ENCODE measurements at places on chromosomes 6 and 20.
A peak's percentile ranks its signal among the peaks of the same experiment; 100 is the strongest.

DNA sequence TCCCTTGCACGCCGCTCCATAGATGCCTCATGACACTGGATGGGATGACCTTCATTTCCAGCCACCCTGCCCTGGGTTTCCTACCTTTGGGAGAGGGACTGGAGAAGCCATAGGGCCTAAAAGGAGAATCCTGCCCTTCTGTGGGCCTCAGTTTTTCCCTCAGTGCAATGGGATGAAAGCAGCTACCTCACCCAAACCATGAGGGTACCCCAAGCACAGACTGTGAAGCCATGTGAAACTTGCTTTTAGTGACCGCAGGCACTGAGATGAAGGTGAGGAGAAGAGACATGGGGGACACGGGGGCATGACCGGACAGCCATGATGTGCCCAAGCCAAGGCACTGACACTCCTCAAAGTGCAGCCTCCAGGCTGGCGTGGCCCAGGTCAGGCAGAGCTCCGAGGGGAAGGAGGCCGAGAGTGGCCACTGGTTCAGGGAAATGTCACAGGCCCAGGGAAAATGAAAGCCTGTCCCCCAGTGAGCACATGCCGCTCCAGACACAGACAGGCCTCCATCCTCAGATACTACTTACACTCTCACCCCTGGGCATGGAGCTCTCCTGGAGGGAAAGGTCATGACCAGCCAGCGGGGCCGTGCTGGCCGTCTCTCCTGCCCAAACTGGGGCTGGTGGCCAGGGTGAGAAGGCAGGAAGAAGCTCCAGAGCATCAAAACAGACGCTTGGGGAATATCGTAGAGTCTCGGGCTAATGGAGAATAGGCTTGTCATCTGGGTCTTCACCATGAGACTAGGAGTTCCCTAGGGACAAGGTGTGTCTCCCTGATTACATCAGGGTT, 116.2 kb downstream of the GRM4 start:
- DNase-seq: no peak

DNA sequence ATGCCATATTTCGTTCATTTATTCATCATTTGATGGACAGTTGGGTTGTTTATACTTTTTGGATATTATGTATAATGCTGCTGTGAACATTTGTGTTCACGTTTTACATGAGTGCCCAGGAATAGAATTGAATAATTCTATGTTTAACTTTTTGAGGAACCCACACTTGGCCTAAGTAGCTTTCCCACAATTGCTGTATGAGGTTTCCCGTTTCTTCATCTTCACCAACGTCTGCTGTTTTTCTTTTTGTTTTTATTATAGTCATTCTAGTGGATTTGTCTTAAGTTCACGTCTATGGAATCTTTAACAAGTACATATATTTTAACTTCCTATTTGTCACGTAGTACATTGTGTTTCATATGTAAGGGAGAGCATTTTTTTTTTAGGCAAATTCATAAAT, 110.3 kb downstream of the JARID2 start:
- DNase-seq: no peak

DNA sequence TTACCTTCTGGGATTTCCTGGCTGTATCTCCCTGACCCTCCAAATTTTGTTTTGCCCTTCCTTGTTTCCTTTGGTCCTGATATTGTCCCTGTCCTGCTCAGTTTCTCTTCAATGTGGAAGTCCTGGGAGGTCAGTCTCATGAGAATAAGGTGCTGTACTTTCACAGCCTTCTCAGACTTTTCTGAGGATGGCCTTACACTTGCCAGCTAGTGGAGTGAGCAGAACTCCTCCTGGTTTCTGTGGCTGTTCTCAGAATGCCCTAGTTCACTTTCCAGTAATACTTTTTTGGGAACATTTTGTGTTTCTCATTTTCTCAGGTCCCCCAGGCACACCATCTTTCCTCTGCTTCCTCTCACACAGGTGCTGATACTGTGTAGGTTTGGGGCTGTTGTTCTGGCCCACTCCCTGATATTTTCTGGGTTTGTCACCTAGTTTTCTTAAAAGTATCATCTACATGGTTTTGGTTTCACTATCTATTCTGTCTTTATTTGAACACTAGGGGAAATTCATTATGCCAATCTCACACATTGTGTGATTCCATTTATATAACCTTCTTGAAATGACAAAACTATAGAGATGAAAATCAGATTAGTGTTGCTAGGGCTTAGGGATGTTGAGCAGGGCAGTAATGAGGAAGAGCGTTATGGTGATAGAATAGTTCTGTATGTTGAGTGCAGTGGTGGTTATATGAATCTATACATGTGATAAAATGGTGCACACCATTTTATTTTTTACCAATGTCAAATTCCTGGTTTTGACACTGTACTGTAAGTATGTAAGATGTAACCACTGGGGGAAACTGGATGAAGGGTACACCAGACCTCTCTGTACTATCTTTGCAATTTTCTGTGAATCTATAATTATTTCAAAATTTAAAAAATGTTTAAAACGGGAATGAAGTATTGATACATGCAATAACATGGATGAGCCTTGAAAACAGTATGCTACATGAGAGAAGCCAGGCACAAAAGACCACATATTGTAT, 27.2 kb upstream of the BRPF3 start:
- DNase-seq: no peak

- DNase-seq: no peak
Observed at GRCh38 chr6:118812970-118813369, 81.0 kb upstream of the ASF1A start.

- no peak for DNase-seq
Observed at GRCh38 chr20:17666481-17666880, 15.6 kb downstream of the RRBP1 start.

GRCh38 chr6:44535446-44535845, 147.9 kb downstream of the CDC5L start:
- no peak for DNase-seq

- DNase-seq: no peak
Observed at GRCh38 chr20:50116368-50116999, 3.5 kb upstream of the UBE2V1 start.

GRCh38 chr20:63020681-63021080, 13.9 kb upstream of the BHLHE23 start:
- no peak for DNase-seq

DNA sequence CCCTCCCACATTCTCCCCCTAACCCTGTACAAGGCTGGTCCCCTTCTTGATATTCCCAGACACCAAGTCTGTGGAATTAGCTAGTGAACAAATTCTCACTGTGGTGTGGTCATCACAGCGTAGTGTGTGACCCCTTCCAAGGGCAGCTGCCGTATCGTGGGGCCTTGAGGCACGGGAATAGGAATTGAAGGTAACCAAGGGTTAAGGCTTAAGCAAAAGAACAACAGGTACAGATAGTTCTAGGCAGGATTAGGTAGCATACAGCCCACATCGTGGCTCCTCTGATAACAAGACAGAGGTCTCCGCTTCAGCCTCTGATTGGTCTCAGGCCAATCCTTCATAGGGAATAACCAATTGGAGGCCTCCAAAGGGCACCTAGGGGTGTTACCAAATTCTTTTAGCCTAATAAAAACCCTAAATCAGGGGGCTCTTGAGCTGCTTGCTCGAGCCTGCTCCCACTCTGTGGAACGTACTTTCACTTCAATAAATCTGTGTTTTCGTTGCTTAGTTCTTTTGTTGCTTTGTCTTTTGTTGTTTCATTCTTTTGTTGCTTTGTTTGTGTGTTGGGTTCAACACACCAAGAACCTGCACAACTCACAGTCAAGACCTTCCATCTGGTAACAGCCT, 64.7 kb downstream of the GPR6 start:
- no peak for DNase-seq

DNA sequence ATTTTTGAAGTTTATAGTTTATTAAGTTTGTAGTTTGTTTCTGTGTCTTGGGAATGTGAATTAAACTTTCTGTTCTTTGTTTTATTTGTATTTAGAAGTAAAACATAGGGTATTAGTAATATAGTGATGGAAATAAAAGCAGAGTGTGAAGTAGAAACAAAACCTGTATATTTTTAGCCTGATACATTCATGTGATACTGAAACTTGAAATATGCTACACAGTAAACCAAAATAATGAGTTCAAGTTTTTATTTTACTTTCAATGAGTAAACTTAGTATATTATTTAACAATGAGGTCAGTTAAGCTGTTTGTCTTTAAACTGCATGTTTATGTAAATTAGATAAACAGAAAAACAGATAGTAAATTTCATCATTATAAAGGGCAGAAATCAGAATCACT, 1592.6 kb downstream of the GRIK2 start:
- no peak for DNase-seq

DNA sequence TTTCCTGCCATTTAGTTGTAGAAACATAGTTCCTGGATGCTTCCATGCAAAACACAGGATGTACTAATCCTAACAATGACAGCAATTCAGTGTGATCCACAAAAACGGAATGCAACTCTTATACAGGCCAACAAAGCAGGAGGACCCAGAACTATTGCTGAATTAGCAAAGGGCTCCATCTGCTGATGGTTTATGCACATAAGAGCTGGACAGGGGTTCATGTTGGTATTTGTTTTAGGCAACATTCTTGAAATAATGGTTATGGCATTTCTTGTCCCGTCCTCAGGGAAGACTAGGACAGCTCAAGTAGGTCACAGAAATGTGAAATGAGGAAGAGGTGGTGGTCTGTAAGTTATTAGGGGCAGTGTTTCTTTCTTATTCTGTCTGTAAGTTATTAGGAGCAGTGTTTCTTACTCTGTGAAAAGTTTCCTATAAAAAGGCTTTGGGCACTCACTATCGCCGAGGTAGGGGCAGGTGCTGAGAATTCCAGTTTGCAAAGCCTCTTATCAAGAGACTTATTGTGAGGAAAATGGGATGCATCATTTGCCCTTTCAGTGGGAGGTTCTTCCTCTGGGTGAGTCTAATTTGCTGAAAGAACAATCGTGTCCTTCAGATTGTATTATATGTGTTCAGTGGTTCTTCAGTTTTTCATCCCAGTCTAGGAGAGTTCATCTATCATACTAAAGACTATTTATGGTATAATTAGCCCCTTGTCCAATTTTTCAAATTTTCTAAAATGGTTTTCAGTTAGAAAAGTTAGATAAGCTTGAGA, 171.1 kb downstream of the MCHR2 start:
- DNase-seq: no peak

DNA sequence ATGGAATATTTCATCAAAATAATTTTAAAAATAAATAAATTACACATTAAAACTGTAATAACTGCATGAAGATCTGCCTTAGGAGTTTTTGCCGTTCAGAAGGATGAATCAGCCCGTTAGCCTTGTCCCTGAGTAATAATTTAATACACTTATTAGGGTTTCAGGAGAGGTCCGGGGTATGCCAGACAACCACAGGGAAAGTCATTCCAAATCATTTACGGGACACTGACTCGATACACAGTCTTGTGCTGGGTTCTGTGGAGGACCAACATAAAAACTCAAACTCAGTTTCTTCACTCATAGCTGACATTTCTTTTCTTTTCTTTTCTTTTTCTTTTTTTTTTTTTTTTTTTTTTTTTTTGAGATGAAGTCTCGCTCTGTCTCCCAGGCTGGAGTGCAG, 735 bp upstream of the LY6G6F start:
- no peak for DNase-seq

DNA sequence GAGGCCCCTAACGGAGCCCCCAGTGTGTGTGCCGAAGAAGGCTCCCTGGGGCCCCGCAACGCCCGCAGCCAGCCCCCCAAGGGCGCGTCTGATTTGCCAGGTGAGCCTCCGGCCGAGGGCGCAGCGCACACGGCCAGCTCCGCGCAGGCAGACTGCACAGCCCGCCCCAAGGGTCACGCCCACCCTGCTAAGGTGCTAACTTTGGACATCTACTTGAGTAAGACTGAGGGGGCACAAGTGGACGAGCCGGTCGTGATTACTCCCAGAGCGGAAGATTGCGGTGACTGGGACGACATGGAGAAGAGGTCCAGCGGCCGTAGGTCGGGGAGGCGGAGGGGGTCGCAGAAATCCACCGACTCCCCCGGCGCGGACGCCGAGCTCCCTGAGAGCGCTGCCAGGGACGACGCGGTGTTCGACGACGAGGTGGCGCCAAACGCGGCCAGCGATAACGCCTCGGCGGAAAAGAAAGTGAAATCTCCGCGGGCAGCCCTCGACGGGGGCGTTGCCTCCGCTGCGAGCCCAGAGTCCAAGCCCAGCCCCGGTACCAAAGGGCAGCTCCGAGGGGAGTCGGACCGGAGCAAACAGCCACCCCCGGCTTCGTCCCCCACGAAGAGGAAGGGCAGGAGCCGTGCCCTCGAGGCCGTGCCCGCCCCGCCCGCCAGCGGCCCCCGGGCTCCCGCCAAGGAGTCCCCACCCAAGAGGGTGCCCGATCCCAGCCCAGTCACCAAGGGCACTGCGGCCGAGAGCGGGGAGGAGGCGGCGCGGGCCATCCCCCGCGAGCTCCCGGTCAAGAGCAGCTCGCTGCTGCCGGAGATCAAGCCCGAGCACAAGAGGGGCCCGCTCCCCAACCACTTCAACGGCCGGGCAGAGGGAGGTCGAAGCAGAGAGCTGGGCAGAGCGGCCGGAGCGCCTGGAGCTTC, 117.0 kb downstream of the RTN4IP1 start:
- peak; percentile 20 for DNase-seq

- no peak for DNase-seq
Observed at GRCh38 chr6:14453712-14454472, 336.3 kb downstream of the CD83 start.

GRCh38 chr20:57166568-57167291, 99.7 kb downstream of the BMP7 start:
- no peak for DNase-seq

GRCh38 chr20:3402453-3402852, 5.0 kb downstream of the DNAAF9 start:
- no peak for DNase-seq
